NCI-H2171 treated with DMSO at 0.1 percent for 48 hours (cell line): ENCODE measurements at places on chromosomes 7 and 10.

- DNase-seq, result no peak
Observed at GRCh38 chr7:132742189-132742612, 165.9 kb upstream of the PLXNA4 start.

DNA sequence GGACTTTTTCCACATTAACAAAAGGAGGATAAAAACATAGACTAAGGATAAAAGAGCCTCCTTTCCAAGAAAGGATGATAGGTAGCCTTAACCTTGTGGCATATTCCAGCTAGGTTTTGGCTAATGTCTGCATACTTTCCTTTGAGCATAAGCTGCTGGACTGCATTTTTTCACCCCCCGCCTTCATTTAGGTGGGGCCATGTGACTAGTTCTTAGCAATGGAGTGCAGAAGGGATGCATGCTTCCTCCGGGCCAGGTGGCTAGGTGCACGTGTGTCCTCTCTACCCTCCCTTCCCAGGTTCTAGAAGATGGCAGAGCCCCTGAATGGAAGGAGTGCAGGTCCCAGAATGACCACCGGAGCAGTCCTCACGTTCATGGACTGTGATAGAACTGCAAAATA, 59.8 kb downstream of the BPGM start:
- no peak for DNase-seq

GRCh38 chr10:3350205-3350604, 177.6 kb upstream of the PITRM1 start:
- no peak for DNase-seq

GRCh38 chr10:114879541-114880158, 58.1 kb downstream of the FHIP2A start:
- DNase-seq, result no peak

DNA sequence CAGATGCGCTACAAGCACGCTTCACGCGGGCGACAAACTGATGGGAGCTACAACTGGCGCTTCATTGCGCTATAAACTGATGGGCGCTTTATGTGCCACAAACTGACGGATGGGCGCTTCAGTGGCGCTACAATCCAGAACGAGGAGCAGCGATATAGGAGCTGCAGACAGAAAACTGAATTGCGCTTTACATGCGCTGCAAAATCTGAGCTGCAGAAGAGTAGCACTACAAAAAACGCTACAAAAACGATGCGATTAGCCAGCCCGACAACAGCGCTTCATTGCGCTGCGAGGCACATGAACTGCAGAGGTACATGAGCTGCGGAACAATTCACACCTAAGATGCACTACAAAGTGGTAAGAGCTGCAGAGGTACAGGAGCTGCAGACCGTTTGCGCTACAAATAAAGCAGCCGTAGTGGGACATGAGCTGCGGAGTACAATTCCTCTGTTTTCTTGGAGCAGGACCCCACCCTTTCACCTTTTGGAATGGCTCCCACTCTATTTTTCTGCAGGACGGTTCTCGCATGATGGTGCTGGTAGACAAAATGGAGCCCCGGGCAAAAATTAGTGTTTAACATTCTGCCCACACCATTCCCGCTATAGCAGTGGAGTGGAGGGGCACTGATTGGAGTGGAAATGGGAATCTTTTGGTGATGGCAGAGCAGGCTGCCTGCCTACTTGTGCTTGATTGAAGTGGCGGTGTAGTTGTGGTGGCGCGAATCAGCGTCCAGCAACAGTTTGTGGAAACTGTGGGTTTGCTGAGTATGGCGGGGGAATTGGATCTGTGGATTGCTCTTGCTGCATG, 1.2 kb upstream of the SGCE start:
- peak; percentile 85 for DNase-seq

- DNase-seq, result peak; percentile 44
Observed at GRCh38 chr10:72274730-72275350, 1.1 kb downstream of the DDIT4 start.

DNA sequence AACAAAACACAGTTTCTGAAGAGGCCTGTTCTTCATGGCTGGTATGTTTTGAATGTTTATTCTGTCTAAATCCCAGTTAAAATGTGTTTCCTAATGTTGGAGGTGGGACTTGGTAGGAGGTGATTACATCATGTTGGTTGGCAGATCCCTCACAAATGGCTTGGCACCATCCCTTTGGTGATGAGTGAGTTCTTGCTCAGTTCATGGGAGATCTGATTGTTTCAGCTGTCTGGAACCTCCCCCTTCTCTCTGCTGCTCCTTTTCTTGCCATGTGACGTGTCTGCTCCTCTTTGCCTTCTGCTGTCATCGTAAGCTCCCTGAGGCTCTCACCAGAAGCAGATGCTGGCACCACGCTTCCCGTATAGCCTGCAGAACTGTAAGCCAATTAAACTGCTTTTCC, 383.6 kb upstream of the TPK1 start:
- no peak for DNase-seq

DNA sequence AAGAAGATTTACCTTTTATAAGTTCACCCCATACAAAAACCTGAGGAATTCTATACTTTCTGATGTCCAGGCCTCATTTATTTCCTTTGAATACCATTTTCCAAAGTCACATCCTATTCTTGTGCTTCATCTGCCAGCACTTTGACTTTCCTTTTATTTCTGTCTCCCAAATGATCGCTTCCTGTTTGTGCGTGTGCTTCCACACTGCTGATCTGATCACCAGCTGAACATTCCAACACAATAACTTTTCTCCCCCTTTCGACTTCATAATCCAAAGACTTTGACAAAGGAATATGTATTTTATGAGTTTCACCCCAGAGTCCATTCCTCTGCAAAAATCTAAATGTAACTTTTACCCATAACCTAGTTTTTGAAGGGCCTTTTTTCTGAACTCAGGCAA, 3.1 kb downstream of the ELAPOR2 start:
- no peak for DNase-seq
